ENCODE measurements at places on chromosomes 1 and 21. TPM values are rescaled to one million over a fixed set of nuclear protein-coding genes. Genes with fewer than 3 reads are reported as not detected.

GRCh38 chr1:153940756-153941155, 5.8 kb downstream of the DENND4B start:
- no peak for DNase-seq

GRCh38 chr1:229843627-229844238, 217.7 kb downstream of the URB2 start:
- no peak for DNase-seq

Gene SPRR1B
- total RNA-seq, result not detected

Gene BSND
- not detected for total RNA-seq

GRCh38 chr1:76959556-76959955, 92.3 kb downstream of the ST6GALNAC5 start:
- no peak for DNase-seq

DNA sequence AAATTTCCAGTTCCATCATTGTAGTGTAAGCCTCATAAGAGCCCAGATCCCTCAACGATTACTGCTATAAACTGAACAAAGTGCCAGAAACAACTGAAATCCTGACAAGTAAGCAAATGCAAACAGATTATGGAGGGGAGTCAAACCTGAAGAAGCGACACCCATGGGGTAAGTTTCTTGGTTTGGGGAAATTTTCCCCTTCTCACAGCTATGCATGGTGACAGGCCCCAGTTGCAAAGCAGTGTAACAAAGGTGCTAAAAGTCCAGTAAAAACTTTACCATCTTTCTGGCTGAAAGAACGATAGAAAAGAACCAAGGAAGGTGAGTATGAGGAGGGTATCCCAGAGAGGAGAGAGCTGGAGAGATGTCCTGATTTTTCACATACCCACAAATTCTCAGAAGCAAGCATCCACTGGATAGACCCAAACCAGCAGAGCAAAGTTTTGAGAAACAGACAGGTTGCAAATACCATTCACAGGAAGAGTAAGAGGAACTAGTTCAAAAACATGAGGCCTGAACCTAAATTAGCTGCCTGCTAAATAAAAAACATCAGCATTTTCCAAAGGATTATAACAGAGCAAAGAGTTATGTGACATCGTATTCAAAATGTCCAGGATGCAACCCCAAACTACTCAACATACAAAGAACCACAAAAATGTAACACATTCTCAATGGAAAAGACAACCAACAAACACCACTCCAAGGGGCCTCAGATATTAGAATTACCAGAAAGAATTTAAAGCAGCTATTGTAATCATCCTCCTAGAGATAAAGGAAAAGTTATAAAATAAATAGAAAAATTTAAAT, 14.5 kb downstream of the SCYL3 start:
- no peak for DNase-seq

GRCh38 chr21:14981246-14981645, 83.6 kb downstream of the NRIP1 start:
- DNase-seq, result no peak

DNA sequence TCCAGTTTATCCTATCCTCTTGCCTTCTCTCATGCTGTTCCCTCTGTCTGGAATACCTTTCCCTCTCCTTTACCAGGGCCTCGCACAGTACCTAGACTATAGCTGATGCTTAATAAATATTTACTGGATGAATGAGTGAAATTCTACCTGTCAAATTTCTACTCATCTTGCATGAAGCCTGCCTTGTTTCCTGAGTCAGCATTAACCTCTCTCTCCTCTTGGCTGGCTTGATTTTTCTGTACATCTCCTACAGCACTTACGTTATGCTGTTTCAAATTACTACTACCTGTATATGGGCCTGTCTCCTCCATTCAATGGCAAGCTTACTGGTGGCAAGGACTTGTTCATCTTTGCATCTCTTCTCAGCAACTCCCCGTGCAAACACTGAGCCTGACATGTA, 130.8 kb downstream of the CAPN8 start:
- DNase-seq, result no peak

DNA sequence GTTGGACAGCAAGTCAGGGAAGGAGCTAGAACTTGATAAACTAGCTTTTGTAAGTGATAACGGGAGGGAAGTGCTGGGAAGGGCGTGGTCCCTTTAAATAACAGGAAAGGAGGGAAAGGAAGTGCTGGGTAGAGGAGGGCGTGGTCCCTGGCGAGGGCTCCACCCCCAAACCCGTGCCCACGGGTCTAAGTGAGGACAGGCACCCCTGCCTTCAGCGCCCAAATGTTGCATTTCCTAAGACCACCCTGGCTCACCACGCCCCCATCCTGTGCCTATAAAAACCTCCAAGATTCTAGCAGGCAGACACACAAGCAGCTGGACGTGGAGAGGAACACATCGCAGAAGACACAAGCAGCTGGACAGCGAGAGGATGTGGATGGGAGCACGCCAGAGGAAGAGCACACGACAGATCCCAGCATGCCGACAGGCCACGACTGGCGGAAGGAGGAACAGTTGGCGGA, 58.5 kb downstream of the PALMD start:
- DNase-seq, result no peak

DNA sequence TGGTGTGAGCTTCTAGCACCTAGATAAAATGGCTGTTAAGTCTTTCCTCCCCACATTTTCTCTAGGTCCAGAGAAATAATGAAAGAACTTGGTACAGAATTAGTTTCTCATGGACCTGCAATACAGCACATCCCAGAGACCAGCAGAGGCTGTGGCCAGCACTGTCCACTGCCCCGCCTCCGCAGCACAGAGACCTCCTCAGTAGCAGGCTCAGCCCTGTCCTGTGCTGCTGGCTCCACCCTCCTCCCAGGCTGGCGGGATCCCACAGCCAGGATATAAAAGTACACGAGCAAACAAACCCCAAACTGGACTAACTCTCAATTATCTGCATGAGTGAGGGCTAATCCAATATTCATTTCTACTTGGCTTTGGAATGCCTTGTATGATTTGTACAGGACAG, 401.5 kb downstream of the RPS6KC1 start:
- DNase-seq, result no peak

- DNase-seq, result no peak
These were observed 59.1 kb upstream of the TRAPPC10 start for GRCh38 chr21:43953021-43953420.

Gene CYP4X1
- total RNA-seq, result 20.4 TPM

DNA sequence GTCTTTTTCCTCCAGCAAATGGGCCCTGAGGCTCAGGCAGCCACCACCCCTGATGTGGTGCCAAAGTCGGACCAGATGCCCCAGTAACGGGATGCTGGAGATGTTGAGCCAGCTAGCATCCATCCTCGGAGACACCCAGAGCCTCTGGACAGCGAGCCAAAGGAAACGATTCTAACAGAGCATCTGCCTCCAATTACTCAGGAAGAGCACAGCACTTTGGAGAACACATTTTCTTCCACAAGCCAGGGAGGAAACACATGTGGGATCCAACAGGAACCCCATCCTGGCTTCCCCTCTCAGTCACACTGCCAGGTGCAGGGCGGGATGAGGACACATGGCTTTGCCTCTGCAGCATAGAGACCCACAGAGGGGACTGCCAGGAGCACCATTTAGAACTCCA, 44.9 kb downstream of the C1orf198 start:
- peak; percentile 37 for DNase-seq

- no peak for DNase-seq
These were observed 114.7 kb upstream of the IRF2BP2 start for GRCh38 chr1:234724516-234725176.
